Hematopoietic multipotent progenitor cell treated with erythropoietin and hydrocortisone succinate and interleukin-3 and kit ligand, for 17 days (in vitro differentiated cells): ENCODE measurements at places on chromosomes 1 and 21.

DNA sequence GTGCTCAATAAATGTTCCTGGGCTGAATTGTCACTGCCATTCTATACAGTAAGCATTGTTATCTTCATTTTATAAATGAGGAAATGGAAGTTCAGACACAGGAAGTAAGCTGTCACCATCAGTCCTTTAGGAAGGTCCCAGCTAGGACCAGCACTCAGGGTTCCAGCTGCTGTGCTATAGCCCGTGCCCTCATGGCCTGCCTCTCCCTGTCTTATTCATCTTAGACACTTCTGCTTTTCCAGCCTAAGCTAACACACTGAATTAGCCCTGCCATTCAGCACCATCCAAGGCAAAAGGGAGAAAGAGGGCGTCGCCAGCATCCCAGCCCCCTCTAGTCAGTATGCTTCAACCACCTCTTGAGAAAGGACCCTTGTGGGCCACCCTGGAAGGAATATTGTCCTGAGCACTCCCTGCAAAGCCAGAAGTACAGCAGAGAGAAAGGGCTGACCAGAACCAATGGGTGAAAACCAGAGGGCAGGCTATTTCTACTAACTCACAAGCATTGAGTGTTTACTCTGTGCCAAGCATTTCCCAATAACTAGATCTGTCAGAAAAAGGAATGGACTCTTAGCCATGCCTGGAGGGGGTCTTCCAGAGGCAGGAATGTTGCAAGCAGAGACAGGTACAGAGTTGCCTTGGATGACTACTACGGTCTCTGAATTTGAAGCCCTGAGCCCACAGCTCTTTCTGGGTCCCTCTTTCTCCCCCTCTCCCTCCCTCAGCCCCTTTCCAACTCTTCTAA, 77.9 kb upstream of the NFIA start:
- no peak for DNase-seq

DNA sequence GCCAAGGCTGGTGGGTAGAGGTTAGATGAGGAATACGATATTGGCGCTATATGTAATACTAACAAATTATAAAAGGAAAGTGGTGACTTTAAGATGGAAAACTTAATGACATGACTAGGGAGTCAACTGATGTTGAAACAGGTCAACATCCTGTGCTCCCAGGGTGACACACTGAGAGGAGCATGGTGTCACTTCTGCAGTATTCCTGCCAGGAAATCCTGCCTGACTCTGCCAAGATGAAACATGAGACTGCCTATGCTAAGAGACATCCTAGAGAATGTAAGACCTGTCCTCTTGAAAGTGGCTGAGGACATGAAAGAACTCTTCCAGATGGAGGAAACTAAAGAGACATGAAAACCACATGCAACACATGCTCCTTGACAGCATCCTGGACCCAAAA, 65.0 kb upstream of the KCND3 start:
- DNase-seq: no peak

- no peak for DNase-seq
Observed at GRCh38 chr1:179241530-179242097, 12.1 kb upstream of the ABL2 start.

DNA sequence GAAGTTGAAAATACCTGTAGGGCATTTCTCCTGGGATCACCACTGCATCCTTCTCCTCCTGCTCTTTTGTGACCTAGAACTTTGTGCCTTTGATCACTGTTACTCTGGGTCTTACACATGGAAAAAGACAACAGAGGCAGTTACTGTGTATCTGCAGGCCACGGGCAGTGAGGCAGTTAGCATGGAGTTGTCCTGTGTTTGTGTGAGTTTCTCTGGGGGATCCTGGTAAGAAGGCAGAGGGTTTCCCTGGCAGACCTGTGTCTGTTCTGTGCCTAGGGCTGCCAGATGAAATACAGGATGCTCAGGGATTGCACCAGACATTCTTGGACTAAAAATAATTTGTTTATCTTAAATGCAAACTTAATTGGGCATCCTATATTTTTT, 44.4 kb upstream of the SCCPDH start:
- no peak for DNase-seq

DNA sequence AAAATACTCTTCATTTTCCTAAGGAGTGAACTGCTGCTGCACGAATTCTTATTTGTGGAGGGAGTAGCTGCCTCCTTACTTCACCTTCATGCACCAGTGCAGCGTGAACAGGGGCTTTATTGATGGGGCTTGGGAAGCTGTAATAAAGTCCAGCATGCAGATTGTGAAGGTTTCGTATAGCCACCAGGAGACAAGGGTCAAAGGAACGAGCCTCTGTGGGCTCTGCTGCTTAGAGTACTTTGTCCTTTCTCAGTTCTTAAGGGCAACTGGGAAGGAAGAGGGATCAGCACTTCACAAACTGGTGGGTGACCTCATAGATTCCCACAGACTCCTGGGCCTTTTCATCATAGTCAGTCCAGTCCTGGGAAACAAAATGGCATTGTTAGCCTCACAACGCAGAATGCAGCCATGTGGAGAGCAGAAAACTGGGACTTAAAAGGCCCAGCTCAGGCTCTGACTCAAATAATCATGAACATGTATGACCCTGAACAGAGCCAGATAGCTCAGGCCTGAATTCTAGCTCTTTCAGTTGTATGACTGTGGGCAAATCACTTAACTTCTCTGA, 6.0 kb downstream of the CZIB start:
- DNase-seq: no peak

GRCh38 chr1:32047701-32048100, 25.0 kb upstream of the TMEM39B start:
- no peak for DNase-seq

GRCh38 chr1:238753252-238753651, 633.1 kb upstream of the CHRM3 start:
- no peak for DNase-seq

GRCh38 chr1:175885326-175885725, 141.9 kb upstream of the TNR start:
- DNase-seq: no peak

GRCh38 chr21:36320421-36321324, 676 bp downstream of the MORC3 start:
- DNase-seq: peak; percentile 94
